NCI-H2081 (cell line): ENCODE measurements at places on chromosomes 4 and X.

GRCh38 chr4:158722291-158722916 is 792 bp downstream of the PPID start:
- DNase-seq = peak; percentile 45

- no peak for DNase-seq
These were observed 65.7 kb upstream of the ALG13 start for GRCh38 chrX:111615227-111615626.

GRCh38 chr4:81421346-81422218 is 50.1 kb downstream of the RASGEF1B start:
- peak; percentile 13 for DNase-seq

DNA sequence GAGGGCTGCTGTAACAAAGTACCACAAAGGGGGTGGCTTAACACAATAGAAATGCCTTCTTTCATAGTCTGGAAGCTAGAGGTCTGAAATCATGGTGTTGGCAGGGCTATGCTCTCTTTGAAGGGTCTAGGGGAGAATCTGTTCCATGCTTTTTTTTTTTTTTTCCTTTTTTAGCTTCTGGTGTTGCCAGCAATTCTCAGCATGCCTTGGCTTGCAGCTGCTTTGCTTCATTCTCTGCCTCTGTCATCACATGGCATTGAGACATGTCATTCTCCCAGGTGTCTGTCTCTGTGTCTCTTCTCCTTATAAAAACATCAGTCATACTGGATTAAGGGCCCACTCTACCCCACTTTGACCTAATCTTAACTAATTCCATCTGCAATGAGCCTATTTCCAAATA is 78.6 kb upstream of the BOD1L1 start:
- peak; percentile 31 for DNase-seq

- DNase-seq = no peak
These were observed 216.4 kb downstream of the TECRL start for GRCh38 chr4:64192731-64193412.

DNA sequence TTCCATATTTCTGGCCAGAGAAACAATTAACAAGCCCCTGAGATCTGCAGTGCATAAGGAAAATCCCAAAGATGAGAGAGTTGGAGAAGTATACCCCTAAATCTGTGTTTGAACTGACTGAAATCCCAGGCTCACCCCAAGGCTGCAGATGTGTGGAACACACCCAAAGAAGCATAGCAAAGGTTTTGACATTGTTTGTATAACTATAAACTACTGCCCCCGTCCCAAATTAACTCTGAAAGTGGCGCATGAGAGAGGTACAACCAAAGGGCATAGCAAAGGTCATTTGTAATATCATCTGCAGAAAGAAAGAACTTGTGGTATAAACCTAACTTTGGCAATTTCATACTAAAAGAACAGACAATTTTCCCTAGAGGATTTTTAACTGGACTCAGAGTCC is 157.9 kb downstream of the DCAF12L1 start:
- no peak for DNase-seq

DNA sequence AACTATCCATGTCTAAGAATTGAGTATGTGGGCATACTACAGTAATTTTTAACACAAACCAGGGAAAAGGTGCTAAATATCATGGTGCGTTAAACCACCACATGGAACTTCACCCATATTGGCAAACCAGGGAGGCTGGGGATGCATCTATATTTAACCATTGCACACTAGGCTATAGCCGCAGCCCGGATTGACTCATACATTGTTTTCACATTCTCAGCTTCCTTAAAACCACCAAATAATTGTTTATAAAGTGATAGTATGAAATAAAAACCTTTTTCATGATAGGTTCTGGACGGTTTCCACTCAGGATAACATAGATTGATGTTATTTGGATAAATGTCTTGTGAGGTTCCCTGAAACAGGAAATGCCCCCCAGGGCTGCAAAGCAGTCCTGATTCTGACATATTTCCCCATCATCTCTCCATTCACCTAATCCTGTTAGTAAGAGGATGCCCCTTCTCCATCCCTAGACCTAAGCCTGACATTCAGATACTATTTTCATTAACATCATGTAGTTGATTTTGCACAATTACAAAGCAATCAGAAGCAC is 7.9 kb downstream of the COL25A1 start:
- DNase-seq = no peak

DNA sequence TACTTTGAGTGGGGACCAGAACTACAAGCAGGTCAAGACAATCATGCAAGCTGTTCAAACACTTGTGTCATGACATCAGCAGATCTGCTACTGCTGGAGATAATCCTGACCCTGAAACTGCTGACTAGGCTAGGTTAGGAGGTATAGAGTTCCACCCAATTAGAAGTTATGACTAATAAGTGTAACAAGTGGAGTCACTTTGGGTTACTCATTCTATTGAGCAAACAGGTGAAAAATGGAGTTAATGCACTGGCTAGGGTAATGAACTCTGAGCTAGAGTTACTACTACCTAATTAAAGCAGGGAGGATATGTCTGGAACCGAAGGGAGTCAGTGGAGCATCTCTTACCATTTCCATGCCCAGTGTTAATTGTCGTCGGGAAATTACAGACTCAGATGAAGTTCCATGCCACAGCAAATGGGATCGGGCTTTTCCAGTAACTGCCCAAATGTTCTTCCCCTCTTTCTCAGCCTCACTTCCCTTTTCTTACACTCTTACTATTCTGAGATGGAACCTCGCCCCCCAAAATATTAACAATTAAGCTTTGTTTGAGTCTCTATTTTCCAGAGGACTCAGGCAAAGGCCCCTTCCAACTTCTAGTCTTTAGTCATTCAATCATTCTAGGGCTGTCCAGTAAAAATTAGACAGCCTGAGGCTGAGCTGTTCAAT is 19.8 kb upstream of the MANBA start:
- no peak for DNase-seq

- no peak for DNase-seq
These were observed 63.2 kb upstream of the TNIP3 start for GRCh38 chr4:121227341-121227792.

- DNase-seq = no peak
These were observed 23.5 kb upstream of the CEP135 start for GRCh38 chr4:55925241-55925640.

- no peak for DNase-seq
These were observed 43.4 kb downstream of the NKX6-1 start for GRCh38 chr4:84455697-84456096.

GRCh38 chr4:85688055-85688740 is 213.2 kb downstream of the ARHGAP24 start:
- no peak for DNase-seq

DNA sequence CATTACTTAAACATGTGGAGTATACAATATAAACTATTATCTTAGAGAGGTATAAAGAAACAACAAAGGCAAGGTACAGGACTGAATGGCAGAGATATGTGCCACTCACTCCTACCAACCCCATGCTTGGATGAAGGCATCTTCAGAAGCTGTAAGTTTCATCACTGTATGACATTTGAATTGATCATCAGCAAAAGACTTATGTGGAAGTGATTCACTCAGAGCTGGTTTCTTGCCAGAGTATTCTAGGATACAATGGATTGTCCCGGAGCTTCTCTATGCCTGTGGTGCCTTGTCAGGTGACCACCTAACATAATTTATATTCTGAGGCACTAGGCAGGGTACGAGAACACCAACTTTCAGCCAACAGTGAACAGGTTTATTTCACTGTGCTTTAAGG is 392.2 kb downstream of the PPP1R2C start:
- DNase-seq = no peak

DNA sequence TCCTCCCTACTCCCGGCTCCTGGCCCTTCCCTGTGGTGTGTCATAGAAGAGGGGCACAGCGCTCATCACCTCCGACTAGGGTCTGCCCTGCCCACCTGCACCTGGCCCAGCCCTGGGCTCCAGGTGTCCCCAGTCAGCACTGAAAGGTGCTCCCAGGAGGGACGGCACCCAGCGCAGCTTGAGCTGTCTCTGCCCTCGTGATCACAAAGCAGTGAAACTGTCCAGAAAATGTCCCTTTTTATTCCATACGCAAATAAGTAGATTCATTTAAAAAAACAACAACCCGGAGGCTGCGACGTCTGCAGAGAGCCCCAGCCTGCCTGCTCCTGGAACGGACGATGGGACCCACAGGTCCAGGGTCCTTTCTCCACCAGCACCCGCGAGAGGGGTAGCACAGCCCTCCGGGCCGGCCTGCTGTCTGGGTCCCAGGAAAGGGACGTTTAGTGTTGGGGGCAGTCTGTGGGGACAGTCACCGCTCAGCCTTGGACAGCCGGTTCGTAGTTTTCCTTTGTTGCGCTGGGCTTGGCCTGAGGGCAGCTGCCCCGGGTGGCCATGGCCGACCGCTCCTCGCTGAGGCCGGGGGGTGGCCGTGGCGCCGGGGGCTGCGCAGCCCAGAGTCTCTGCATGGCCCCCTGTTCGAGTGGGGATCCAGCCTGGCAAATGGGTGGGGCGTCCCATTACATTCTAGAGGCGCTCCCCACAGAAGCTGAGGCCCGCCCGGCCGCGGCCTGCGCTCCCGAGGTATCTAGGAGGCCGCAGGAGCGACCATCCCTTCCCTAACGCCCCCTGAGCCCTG is 4.6 kb downstream of the HMX1 start:
- no peak for DNase-seq

DNA sequence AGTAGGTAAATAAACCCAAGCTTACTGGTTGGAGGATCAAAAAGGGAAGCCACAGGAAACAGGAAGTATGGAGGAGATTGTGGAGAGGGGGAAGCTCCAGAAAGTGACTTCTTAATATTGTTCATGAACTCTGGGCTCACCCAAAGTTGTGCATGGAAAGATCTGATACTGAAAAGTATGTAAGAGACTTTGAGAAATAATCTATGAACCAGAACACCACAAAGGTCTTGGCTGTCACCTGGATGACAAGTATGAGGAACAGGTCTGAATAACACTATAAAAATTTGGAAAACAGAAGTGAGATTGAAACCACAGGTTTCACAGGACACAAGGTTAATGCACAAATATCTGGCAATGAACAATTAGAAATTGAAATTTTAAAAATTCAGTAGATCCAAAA is 567.4 kb downstream of the INPP4B start:
- no peak for DNase-seq

DNA sequence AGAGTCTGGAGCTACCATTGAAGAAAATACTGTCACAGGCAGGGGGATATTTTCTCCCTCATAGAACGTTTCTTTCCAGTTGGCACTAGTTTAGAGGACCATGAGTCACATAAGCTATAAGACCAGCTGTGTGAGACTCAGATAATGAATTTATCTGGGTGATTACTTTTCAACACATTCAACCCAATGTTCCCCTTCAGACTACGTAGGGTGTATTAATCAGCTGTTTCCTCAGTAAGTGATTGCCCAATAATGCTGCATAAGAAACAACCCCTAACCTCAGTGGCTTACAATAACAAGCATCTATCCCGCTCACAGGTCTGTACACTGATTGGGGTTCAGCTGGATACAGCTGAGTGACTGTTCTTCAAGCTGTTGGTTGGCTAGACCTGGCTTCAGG is 38.1 kb downstream of the CBLL2 start:
- DNase-seq = no peak

DNA sequence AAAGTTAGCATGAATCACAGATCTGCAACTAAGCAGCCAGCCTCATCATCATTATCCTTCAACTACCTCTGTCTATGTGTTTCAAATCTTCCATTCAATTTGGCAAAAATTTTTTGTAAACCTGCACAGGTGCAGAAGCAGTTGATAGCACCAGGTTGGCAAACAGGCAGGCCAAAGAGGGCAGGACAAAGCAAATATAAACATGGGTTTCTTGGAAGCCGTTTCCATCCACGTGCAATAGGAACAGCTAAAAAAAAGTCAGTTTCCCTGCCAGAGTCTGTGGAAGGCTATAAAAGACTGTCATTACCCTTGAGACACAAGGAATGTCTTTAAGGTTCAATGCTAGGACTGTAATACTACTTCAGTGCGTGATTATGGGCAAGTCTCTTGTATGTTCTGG is 253.2 kb downstream of the PDHA2 start:
- peak; percentile 2 for DNase-seq

DNA sequence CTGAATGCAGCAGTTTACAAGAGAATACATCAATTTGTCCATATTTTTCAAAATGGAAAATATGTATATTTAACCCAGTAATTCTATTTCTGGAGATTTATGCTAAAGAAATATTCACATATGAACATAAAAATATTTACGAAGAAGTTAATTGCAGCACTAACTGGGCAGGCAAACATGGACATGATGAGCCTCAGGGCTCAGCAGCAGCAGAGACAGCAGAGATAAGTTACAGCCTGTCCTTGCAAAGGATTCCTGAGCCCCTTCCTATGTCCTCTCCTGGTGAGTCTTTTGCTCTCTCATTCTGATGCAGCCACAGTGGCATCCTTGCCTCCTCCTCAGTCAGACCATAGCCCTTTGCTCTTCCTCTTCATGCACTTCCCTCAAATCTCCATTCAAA is 680.6 kb upstream of the CPEB2 start:
- no peak for DNase-seq

GRCh38 chrX:121356850-121357171 is 309.4 kb downstream of the GLUD2 start:
- DNase-seq = no peak

DNA sequence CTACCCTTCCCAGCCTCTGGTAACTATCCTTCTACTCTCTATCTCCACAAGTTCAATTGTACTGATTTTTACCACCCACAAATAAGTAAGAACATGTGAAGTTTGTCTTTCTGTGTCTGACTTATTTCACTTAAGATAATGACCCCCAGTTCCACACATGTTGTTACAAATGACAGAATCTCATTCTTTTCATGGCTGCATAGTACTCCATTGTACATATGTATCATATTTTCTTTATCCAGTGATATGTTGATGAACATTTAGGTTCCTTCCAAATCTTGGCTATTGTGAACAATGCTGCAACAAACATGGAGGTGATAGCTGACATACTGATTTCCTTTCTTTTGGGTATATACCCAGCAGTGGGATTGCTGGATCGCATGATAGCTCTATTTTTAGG is 27.7 kb downstream of the GSX2 start:
- DNase-seq = no peak

- DNase-seq = no peak
These were observed 37.9 kb upstream of the SCRG1 start for GRCh38 chr4:173436771-173437265.

DNA sequence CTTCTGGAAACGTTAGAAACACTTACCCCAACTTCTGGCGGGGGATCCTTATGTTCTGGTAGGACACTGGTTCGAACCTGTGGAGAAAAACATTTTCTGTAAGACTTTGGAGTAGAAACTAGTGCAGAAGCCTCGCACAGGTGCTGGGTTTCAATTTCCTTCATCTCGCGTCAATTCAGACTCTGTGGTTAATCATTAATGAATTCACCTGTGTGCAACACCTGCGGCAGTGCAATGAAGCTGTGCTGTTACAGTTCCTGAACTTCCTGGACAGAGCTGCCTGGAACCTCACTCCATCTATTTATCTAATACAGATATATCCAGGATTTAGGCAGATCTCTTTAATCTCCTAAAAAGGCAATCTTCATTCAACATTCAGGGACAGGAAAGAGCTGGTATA is 531.4 kb downstream of the INPP4B start:
- DNase-seq = no peak

DNA sequence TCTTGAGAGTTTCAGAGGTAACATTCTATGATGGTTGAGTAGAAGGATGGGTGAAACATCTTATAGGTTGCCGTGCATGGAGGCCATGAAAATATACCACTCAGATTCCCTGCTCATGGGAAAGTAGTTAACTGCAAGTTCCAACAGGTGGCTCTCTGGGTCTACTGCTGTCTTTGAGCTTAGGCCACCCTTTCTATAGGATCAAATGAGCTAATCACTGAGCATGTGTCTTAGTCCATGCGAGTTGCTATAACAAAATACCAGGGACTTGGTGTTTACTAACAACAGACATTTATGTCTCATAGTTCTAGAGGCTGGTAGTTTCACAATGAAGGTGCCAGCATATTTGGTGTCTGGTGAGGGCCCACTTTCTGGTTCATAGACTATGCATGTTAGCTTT is 144.8 kb upstream of the UNC5C start:
- DNase-seq = peak; percentile 6

- no peak for DNase-seq
These were observed at the start of gene DAPP1 for GRCh38 chr4:99816545-99817308. TSS of gene DAPP1 (plus strand) at chr4:99816827. CDS start at chr4:99816914, 87 bp downstream.
